ENCODE measurements at places on chromosomes 3 and 15.

- no peak overlapping the region for H3K27ac ChIP-seq
- no peak overlapping the region for H3K4me3 ChIP-seq
- H3K4me1 ChIP-seq = peaks cover 12% of the 10 kb centered on the region
- no peak for DNase-seq
- no peaks in the 10 kb centered on the region for H3K27me3 ChIP-seq
Measured at GRCh38 chr3:9147215-9147895, 102.1 kb downstream of the SRGAP3 start.

DNA sequence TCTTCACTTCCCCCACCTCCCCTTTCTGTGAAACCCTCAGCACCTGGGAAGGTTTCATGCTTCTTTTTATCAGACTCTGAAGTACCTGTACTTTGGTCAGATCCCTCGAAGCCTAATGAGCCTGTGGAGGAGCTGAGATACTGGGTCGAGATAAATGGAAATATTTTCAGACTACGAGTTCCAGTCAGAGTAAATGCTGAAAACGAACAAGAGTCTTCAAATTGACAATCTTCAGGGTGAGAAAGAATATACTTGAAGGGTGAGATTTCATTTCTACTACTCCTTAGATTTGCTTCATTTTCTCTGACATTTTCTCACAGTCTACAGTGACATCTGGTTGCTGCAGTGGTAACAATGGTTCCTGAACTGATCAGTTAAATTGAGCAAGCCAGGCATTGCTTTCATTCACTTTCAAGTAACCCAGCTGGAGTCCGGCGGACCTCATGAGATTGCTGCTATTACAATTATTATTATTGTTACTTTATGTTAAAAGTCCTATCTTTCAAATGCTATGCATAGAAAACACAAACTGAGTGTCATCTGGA, 337.2 kb downstream of the VGLL3 start:
- H3K27me3 ChIP-seq = no peaks in the 10 kb centered on the region
- no peak overlapping the region for H3K4me3 ChIP-seq
- H3K27ac ChIP-seq = no peak overlapping the region
- no peaks in the 10 kb centered on the region for H3K4me1 ChIP-seq

DNA sequence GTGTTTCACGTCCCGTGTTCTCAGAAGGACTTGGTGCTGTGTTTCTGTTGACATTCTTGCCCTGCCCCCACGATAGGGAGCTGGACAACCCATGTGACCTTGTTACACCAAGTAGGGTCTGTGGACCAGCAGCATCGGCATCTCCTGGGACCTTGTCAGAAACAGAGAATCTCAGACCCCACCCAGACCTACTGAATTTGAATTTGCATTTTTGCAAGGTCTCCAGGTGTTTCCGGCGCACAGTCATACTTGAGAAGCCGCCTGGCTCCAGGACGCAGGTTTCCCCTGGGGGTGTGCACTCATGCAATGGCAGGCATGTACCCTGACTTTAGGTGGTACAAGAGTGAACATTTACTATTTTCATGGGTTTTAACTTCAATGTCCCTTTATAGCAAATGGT, 117.9 kb downstream of the TLE3 start:
- peaks cover 2% of the 10 kb centered on the region for H3K27me3 ChIP-seq
- no peak overlapping the region for H3K4me3 ChIP-seq
- no peaks in the 10 kb centered on the region for H3K36me3 ChIP-seq
- H3K4me1 ChIP-seq = no peaks in the 10 kb centered on the region

GRCh38 chr3:30729512-30729911, 123.1 kb downstream of the TGFBR2 start:
- H3K27ac ChIP-seq = no peak overlapping the region
- no peaks in the 10 kb centered on the region for H3K27me3 ChIP-seq
- H3K36me3 ChIP-seq = no peaks in the 10 kb centered on the region
- no peak overlapping the region for H3K4me3 ChIP-seq

DNA sequence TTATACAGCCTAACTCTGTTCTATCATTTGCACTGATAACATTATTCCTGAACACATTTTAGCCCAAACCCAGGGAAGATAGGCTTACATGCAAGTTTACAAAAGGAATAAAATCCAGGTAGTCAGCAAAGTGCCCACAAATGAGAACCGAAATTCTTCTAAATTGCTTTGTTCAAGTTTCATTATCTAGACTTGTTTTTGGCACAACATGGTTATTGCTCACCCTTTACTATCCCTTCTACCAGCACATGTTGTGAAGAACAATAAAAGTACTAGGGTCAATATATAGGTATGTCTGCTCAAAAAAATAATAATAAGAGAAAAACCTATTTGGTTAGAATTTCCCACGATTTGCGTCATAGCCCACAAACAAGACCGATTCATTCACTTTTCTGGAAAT, 430.5 kb downstream of the FGF12 start:
- no peak overlapping the region for H3K4me3 ChIP-seq
- H3K27me3 ChIP-seq = no peaks in the 10 kb centered on the region
- no peaks in the 10 kb centered on the region for H3K36me3 ChIP-seq
- H3K4me1 ChIP-seq = no peaks in the 10 kb centered on the region
- DNase-seq = no peak

GRCh38 chr3:32399030-32399620, 7.5 kb downstream of the CMTM7 start:
- H3K4me3 ChIP-seq = no peak overlapping the region
- peak; percentile 87 for DNase-seq
- no peaks in the 10 kb centered on the region for H3K27me3 ChIP-seq
- peaks cover 29% of the 10 kb centered on the region for H3K4me1 ChIP-seq
- H3K36me3 ChIP-seq = no peaks in the 10 kb centered on the region

GRCh38 chr3:107927361-107928083, 163.3 kb downstream of the CD47 start:
- peak; percentile 55 for DNase-seq
- no peaks in the 10 kb centered on the region for H3K36me3 ChIP-seq
- H3K27me3 ChIP-seq = peaks cover 12% of the 10 kb centered on the region

GRCh38 chr15:29870495-29871151, 48.4 kb upstream of the TJP1 start:
- no peak overlapping the region for H3K27ac ChIP-seq
- DNase-seq = no peak
- H3K36me3 ChIP-seq = no peaks in the 10 kb centered on the region
- no peaks in the 10 kb centered on the region for H3K27me3 ChIP-seq
- H3K4me1 ChIP-seq = no peaks in the 10 kb centered on the region

GRCh38 chr3:127970966-127971592, 56.0 kb downstream of the KBTBD12 start:
- H3K27me3 ChIP-seq = peaks cover 2% of the 10 kb centered on the region
- H3K4me1 ChIP-seq = no peaks in the 10 kb centered on the region
- H3K27ac ChIP-seq = no peak overlapping the region
- DNase-seq = no peak
- H3K4me3 ChIP-seq = no peak overlapping the region

- no peak overlapping the region for H3K27ac ChIP-seq
- H3K27me3 ChIP-seq = no peaks in the 10 kb centered on the region
- no peak for DNase-seq
- no peak overlapping the region for H3K4me3 ChIP-seq
- H3K36me3 ChIP-seq = no peaks in the 10 kb centered on the region
Measured at GRCh38 chr3:76950590-76950989, 89.3 kb upstream of the ROBO2 start.

- no peaks in the 10 kb centered on the region for H3K27me3 ChIP-seq
- no peaks in the 10 kb centered on the region for H3K36me3 ChIP-seq
- peaks cover 2% of the 10 kb centered on the region for H3K4me1 ChIP-seq
- H3K27ac ChIP-seq = no peak overlapping the region
- no peak overlapping the region for H3K4me3 ChIP-seq
- DNase-seq = no peak
Measured at GRCh38 chr15:68311464-68311835, 33.9 kb downstream of the FEM1B start.

DNA sequence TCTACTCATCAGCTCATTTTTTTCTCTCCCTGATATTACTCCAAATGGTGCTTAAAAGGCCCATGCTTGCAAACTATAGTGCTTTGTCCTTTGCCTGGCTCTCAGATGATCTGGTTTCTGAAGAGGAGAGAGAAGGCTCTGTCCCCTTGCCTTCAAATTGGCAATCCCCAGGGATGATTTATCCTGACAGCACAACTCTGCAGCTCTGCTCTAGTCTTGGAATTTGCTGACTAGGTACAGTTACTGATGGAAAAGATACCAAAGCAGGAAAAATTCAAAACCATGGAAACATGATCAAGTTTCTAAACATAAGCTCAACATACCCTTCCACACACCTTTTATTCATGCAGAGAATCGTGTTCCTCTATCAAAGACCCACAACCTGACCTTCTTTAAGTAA, 106.7 kb upstream of the CADPS start:
- DNase-seq = no peak

DNA sequence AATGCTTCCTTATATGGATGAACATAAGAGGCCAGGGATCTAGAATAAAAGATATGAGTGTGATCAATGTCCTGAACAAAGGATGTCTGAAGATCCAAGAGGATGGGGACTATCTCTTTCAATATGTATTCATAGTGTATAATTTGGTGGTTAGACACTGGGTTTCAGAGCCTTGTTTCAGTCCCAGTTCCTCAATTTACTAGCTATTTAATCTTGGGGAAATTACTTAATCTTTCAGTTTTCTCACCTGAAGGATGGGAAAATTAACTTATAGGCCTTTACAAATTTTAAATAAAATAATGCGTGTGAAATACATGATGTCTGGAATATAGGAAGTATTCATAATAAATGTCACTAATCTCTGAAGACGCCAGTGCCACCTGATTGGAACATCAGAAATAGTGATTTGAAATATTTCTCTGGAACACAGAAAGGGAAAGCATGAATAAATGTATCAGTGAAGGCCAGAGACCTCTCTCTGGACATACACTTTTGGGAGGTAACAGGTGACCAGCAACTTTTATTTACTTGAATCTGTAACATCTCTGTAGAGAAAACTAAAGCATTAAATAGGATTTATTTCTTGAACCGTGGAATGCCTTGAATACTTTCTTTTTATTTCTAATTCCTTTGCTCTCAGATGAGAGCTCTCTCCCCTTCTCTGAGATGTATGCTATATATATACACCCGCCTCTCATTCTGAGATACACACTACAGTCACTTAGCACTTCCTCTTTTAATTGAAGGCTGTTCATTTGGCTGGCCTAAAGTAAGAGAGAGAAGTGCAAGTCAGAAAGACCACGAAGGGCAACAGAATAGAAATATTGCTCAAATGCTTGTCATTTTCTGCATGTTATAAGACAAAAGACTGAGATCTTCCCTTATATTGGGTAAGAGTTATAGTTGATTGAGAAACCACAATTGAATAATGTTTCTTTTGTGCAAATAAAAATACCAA, 407.1 kb downstream of the LSAMP start:
- H3K27me3 ChIP-seq = no peaks in the 10 kb centered on the region
- DNase-seq = no peak
- no peak overlapping the region for H3K4me3 ChIP-seq

- H3K36me3 ChIP-seq = peaks cover 56% of the 10 kb centered on the region
- H3K4me3 ChIP-seq = no peak overlapping the region
- DNase-seq = no peak
- H3K27ac ChIP-seq = peak overlapping the region; percentile 18
- H3K4me1 ChIP-seq = peaks cover 14% of the 10 kb centered on the region
Measured at GRCh38 chr3:42556089-42556632, 25.6 kb downstream of the SEC22C start.

Data from natural killer cell (primary cell).